Type B pancreatic cell (in vitro differentiated cells): ENCODE measurements at places on chromosomes 4 and X.

GRCh38 chr4:37758226-37758625, 68.3 kb upstream of the PGM2 start:
- H3K27ac ChIP-seq: peak overlapping the region; percentile 62
- H3K4me1 ChIP-seq: peaks cover 22% of the 10 kb centered on the region
- H3K4me3 ChIP-seq: no peak overlapping the region
- no peaks in the 10 kb centered on the region for H3K27me3 ChIP-seq
- no peak for DNase-seq
- H3K36me3 ChIP-seq: no peaks in the 10 kb centered on the region

- no peaks in the 10 kb centered on the region for H3K27me3 ChIP-seq
- no peaks in the 10 kb centered on the region for H3K4me1 ChIP-seq
- DNase-seq: no peak
- H3K27ac ChIP-seq: no peak overlapping the region
- no peak overlapping the region for H3K4me3 ChIP-seq
These were observed 275.3 kb upstream of the SPOCK3 start for GRCh38 chr4:167509551-167509950.

- no peak overlapping the region for H3K4me3 ChIP-seq
- H3K4me1 ChIP-seq: no peaks in the 10 kb centered on the region
- H3K27me3 ChIP-seq: no peaks in the 10 kb centered on the region
- no peak overlapping the region for H3K27ac ChIP-seq
- H3K36me3 ChIP-seq: no peaks in the 10 kb centered on the region
- DNase-seq: no peak
These were observed 834.6 kb upstream of the AMOT start for GRCh38 chrX:113675278-113675677.

DNA sequence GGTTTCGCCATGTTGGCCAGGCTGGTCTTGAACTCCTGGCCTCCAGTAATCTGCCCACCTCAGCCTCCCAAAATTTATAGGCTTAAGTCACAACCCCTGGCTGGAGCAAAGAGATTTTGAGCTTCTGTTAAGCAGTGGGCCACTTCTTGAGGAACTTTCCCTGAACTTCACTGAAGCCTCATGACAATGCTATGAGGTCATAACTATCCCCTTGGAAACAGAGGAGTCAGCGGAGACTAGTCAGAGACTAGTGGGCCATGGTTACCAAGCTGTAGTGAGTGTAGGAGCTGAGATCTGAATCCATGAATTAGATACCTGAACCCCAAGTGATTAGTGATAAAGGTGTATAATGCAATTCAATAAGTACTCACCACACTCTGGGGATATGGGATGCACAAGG, 145.1 kb upstream of the MSX1 start:
- H3K4me3 ChIP-seq: no peak overlapping the region
- H3K27me3 ChIP-seq: no peaks in the 10 kb centered on the region
- no peak for DNase-seq
- peaks cover 5% of the 10 kb centered on the region for H3K36me3 ChIP-seq
- H3K27ac ChIP-seq: no peak overlapping the region

GRCh38 chrX:143378851-143379250, 138.4 kb downstream of the SPANXN3 start:
- no peak for DNase-seq
- H3K4me1 ChIP-seq: no peaks in the 10 kb centered on the region
- no peak overlapping the region for H3K27ac ChIP-seq

- H3K27ac ChIP-seq: no peak overlapping the region
- no peak overlapping the region for H3K4me3 ChIP-seq
- peaks cover 27% of the 10 kb centered on the region for H3K4me1 ChIP-seq
- H3K27me3 ChIP-seq: peaks cover 2% of the 10 kb centered on the region
These were observed 113.2 kb downstream of the ARSF start for GRCh38 chrX:3154386-3154975.

DNA sequence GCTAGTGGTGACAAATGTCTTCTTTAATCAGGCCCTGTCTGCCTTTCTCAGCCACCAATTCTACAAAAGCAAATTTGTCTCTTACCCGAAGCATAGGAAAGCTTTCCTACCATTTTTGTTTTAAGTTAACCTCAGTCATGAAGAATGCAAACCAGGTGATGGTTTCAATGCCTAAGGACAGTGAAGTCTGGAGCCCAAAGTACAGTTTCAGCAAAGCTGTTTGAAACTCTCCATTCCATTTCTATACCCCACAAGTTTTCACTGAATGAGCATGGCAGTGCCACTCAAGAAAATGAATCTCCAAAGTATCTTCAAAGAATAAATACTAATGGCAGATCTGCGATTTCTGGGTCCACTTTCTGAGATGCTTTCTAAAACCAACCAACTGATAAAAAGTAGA, 23.9 kb downstream of the SRD5A3 start:
- DNase-seq: no peak
- H3K27ac ChIP-seq: no peak overlapping the region
- H3K4me3 ChIP-seq: no peak overlapping the region
- H3K4me1 ChIP-seq: no peaks in the 10 kb centered on the region
- H3K27me3 ChIP-seq: no peaks in the 10 kb centered on the region

DNA sequence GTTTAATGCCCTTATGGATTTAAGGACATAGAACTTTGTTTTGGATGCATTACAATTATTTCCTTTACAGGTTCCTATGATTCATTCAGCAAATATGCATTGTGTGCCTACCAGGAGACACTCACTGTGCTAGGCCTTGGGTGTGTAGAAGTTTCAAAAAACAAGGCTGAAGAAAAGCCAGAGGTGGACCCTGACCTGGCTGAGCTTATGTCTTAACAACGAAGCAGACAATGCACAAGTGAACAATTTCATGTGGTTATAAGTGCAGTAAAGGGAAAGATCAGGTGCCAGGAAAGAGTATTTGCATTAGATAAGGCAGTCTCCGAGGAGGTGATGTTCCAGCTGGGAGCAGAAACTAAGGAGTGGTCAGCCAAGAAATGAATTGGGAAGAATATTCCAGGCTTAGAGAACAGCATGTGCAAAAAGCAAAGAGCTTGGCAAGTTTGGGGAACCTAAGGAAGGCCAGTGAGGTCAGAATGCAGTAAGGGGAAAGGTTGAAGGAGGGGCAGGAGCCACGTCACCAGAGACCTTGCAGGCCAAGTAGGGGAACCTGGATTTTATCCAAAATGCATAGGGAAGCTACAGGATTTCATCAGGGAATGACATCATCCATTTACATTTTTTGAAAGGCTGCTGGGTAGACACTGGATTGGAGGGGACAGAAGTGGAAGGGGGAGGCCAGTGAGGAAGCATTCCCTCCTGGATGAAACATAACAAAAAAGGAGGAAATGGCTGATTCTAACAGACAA, 193.6 kb downstream of the SOWAHB start:
- no peak for DNase-seq
- no peaks in the 10 kb centered on the region for H3K27me3 ChIP-seq
- peaks cover 5% of the 10 kb centered on the region for H3K36me3 ChIP-seq

- H3K4me1 ChIP-seq: peaks cover 20% of the 10 kb centered on the region
- no peaks in the 10 kb centered on the region for H3K27me3 ChIP-seq
- H3K36me3 ChIP-seq: no peaks in the 10 kb centered on the region
These were observed 94.5 kb upstream of the ZNF827 start for GRCh38 chr4:146033149-146033548.

- DNase-seq: no peak
- no peak overlapping the region for H3K27ac ChIP-seq
- no peaks in the 10 kb centered on the region for H3K36me3 ChIP-seq
- peaks cover 11% of the 10 kb centered on the region for H3K27me3 ChIP-seq
- no peaks in the 10 kb centered on the region for H3K4me1 ChIP-seq
These were observed 15.1 kb downstream of the L1CAM start for GRCh38 chrX:153870791-153871360.

DNA sequence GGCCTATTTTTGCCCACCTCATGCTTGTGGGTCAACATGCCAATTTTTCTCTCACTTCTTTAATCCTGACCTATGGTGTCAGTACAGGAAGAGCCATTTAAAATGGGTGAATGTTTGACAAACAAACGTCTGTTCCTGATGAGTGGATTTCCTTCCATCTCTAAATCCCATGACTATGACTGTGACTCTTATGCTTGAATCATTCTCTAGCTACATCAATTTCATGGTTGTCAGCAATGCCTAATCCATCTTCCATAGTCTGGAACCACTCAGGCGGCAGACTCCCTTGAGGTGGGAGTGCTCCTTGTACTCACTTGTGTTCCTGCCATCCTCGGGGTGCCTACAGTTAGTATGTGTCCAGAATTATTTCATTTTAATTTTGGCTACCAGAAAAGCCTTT, 194.9 kb upstream of the RPS6KA3 start:
- no peaks in the 10 kb centered on the region for H3K4me1 ChIP-seq
- no peak overlapping the region for H3K27ac ChIP-seq

GRCh38 chr4:62571494-62571893, 1371.4 kb downstream of the ADGRL3 start:
- no peaks in the 10 kb centered on the region for H3K4me1 ChIP-seq
- no peaks in the 10 kb centered on the region for H3K36me3 ChIP-seq
- no peak overlapping the region for H3K4me3 ChIP-seq
- no peak overlapping the region for H3K27ac ChIP-seq

- no peaks in the 10 kb centered on the region for H3K36me3 ChIP-seq
- peaks cover 47% of the 10 kb centered on the region for H3K27me3 ChIP-seq
- peaks cover 11% of the 10 kb centered on the region for H3K4me1 ChIP-seq
- H3K4me3 ChIP-seq: peak overlapping the region; percentile 41
These were observed 3.2 kb downstream of the SPON2 start for GRCh38 chr4:1169171-1169671.

DNA sequence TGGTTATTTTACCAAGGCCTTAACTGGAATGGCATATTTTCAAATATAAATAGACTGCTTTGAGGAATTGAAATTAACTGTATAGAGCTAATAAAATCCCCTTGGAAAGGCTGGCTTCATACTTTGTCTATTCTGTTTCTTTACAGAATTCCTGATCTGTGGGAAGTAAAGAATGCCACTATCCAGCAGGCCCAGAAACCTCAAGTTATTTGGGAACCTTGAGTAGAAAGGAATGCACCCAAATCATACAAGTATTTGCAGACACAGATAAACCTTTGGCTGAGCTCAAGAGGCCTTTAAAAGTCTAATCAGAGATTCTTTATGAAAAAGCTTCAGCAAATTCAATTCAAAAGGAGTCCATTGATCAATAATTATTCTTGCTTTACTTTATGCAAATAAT, 975.7 kb upstream of the PABPC4L start:
- DNase-seq: no peak
- H3K27ac ChIP-seq: no peak overlapping the region
- no peaks in the 10 kb centered on the region for H3K27me3 ChIP-seq
- no peak overlapping the region for H3K4me3 ChIP-seq

GRCh38 chr4:7156328-7156727, 36.0 kb upstream of the SORCS2 start:
- no peaks in the 10 kb centered on the region for H3K36me3 ChIP-seq
- H3K27ac ChIP-seq: peak overlapping the region; percentile 16
- no peak for DNase-seq
- H3K27me3 ChIP-seq: peaks cover 19% of the 10 kb centered on the region

GRCh38 chrX:150084496-150085229, 146.4 kb upstream of the EOLA2 start:
- H3K4me1 ChIP-seq: no peaks in the 10 kb centered on the region
- H3K4me3 ChIP-seq: no peak overlapping the region
- no peaks in the 10 kb centered on the region for H3K27me3 ChIP-seq
- no peak overlapping the region for H3K27ac ChIP-seq
- DNase-seq: no peak

DNA sequence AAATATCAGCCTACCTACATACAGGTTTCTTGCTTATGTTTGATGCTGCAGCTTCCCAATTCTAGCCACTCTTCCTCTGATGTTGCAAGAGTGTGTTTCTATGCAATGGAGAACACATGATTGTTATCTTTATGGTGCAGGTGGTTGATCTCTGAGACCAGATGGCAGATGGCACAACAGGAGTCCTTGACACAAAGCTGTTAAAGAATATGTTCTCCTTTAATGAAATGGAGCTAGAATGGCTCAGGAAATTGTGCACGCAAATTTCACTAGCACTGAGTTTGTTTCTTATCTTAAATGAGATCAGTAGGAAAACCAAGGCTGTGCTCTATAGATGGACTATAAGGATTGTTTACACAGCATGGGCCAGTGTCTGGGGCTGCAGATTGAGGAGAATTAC, 29.9 kb upstream of the TTC29 start:
- no peaks in the 10 kb centered on the region for H3K36me3 ChIP-seq
- H3K4me1 ChIP-seq: peaks cover 15% of the 10 kb centered on the region
- no peak for DNase-seq
- H3K27me3 ChIP-seq: no peaks in the 10 kb centered on the region

GRCh38 chrX:15600049-15600448, 711 bp downstream of the ACE2 start:
- H3K4me3 ChIP-seq: no peak overlapping the region
- no peak for DNase-seq
- H3K36me3 ChIP-seq: peaks cover 4% of the 10 kb centered on the region

DNA sequence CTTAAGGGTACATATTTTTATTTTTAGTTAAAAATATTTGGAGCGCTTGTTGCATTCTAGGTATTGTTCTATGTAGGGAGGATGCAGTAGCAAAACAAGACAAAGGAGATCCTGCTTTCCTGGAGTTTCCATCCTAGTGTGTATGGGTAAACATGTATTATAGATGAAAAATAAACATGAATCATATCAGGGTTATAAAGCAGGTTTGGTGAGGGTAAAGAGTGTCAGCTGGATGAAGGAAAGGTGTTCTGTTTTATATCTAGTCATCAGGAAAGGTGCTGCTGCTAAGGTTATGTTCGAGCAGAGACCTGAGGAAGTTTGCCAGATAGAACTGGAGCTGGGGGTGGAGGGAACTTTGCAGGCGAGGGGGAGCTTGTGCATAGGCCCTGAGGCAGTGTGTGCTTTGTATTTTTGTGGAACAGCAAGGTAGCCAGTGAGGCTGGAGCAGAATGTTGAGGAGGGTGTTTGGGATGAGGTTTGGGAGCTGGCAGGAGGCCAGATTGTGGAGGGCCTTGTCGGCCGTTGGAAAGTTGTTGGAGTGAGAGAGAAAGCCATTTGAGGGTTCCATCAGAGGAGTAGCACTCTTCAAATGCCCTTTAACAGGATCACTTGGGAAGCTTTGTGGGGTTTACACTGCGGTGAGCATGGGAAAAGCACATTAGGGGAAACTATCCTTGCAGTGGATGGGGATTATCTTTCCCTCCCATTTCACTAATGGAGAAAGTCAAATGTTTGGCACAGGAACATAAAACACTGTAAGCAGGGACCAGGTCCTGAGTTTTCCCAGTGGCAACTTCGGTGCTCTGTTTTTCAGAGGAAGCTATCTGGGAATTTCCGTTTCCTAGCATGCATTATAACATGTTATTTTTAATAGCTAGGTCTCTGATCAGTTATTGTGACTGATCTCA, 35.9 kb downstream of the AFF1 start:
- DNase-seq: no peak
- peaks cover 27% of the 10 kb centered on the region for H3K4me1 ChIP-seq
- H3K27me3 ChIP-seq: no peaks in the 10 kb centered on the region
- peak overlapping the region; percentile 26 for H3K4me3 ChIP-seq
- peaks cover under 1% of the 10 kb centered on the region for H3K36me3 ChIP-seq
- peak overlapping the region; percentile 50 for H3K27ac ChIP-seq
